Fibroblast of skin of scalp (primary cell): ENCODE measurements at places on chromosomes 12 and 14.

- peak; percentile 95 for DNase-seq
Observed at GRCh38 chr14:23694085-23694948, 58.2 kb downstream of the DHRS2 start.

DNA sequence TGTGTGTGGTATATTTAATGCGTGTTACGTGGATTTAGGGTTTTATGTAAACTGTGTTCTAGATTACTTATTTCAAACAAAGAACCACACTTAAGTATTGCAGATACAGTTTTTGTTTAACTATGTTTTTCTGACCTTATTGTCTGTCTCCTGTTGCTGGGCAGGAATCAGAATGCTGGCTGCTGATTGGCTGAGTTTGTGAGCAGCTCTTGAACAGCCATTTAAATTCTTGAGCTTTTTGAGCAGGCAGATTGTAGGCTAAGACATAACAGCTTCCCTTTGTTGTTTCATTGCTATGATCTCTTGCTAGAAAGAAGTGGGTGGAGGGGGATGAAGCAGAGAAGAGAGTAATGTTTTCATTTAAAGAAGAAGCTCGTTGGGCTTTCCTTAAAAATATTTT lies 52.2 kb downstream of the ATF7IP start:
- DNase-seq, result peak; percentile 88

DNA sequence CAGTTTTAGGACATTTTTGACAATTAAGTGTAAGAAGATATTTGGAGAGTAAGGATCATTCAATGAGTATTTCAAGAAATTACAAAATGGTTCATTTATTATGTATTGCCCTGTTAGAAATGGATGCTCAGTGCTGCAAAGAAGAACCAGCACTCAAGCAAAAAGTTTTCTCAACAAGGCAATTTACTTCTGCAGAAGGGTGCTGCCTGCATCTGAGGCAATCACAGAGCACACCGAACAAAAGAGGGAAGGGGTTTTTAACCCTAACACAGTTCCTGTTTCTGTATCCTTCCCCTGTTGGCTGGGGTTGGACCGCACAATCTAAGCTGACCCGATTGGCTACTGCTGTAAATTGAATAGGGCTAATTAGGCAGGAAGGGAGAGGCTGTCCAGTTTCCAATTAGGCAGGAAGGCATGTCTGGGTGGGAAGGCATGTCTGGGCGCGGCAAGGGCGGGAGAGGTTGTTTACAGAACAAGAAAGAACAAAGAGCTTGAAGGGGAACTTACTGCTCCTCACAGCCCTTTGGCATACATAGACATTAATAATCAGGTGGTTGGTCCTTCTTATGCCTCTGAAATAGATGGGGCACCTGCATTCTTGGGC lies 41.4 kb downstream of the SPTSSA start:
- no peak for DNase-seq

- peak; percentile 33 for DNase-seq
Observed at GRCh38 chr14:21711360-21711961, 37.8 kb upstream of the OR4E1 start.

GRCh38 chr12:45324391-45324790 lies 108.5 kb downstream of the ANO6 start:
- DNase-seq, result peak; percentile 17

GRCh38 chr12:81128930-81129554 lies 51.2 kb downstream of the ACSS3 start:
- DNase-seq, result peak; percentile 45

DNA sequence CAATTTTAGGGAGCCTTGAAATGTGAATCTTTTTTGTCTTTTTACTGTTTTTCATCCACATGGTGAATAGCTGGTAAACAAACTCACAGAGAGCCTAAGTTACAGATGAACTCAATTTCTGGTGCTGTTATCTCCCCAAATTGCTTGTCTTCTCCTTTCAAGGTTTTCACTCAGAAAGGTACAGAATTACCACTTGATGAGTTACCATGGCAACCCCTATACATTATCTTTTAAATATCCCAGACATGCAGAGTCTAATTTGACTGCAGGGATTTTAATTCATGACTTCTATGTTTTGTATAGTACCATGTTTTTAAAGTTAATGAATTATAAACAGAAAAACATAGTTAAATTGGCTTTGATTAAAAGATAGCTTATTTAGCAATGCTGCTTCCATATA lies 203.7 kb downstream of the PELI2 start:
- no peak for DNase-seq

DNA sequence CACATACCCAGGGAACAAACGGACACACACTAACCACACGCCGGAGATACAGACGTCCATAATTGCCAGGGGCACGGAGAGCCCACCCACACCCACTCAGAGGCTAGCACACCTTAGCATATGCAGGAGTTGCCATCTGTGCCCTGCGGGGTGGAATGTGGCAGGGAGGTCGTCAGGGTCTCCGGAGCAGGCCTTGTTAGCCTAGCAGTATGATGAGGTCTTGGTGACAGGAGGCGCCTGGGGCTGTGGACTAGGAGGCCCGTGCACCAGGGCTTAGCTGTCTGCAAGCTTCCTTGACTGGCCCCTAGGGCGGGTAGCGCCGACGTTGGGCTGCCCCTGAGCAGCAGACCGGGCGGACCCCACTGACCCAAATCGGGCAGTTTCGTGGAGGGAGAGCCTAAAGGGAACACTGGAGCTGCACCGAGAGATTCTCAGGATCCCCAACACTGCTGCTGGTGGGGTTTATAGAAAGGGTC lies 10.0 kb downstream of the STAC3 start:
- DNase-seq, result no peak

DNA sequence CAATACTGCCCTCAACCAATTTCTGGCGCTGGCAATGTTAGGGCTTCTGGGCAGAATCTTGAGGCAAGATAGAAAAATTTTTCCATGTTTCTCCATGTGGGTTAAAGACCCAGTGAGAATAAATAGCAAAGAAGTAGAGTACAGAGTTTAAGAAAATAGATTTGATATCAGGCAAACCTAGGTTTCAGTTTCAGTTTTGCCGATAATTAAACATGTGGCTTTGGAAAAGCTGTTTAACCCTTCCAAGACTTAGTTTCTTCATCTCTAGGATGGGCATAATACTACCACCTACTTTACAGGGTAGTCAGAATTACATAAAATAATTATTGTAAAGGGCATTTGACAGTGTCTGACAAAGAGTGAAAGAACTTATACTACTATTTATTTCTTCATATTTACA lies 360.4 kb downstream of the PCNX1 start:
- DNase-seq, result no peak

GRCh38 chr14:23816371-23816770 lies 137.2 kb upstream of the DHRS4 start:
- no peak for DNase-seq

DNA sequence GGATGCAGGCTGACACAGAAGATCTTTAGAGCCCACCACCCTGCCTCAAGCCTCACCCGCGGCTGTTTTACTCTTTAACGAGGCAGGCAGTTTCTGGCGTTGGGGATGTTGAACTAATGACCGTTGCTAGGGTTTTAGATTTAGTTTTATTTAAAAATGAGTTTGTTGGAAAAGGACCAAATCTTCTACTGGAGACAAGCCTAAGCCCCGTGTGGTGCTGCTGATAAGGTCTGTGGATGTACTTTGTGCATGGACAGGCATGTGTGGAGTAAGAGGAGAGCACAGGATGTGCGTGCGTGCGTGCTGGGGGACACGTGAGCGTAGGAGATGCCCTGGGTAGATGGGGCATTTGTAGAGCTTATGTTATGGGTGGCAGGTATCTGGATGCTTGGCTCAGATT lies 5.7 kb downstream of the NTF3 start:
- no peak for DNase-seq

- DNase-seq, result no peak
Observed at GRCh38 chr12:88516811-88517210, 63.5 kb downstream of the KITLG start.

DNA sequence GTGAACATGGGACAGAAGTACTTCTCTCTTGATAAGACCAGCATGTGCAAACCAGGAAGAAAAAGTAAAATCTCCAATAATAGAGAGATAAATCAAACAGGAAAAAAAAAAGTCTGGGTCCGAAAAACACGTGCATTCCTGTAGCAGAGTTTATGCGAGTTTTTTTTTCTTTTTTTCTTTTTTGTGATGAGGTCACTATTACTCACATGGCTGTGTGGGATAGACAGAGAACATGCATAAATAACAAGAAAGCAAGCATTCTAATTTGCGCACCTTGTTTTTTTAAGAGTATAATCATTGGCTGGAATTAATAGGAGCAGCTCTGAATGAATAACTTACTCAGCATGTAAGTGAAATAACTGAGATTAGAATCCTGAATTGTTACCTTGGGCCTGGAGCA lies 91.9 kb upstream of the CPM start:
- no peak for DNase-seq

DNA sequence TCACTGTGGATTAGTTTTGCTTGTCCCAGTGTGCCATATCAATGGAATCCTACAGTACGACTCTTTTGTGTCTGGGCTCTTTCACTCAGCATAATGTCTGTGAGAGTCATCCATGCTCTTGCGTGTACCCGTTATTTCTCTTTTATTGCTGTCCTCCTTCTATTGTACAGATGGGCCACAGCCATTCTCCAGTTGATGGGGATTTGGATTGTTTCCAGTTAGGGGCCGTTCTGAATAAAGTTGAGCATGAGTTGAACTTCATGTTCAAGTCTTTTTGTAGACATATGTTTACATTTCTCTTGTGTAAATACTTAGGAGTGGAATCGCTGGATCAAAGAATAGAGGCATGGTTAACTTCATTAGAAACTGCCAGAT lies 38.3 kb downstream of the MYO1H start:
- DNase-seq, result no peak

GRCh38 chr12:131862084-131862441 lies 32.4 kb upstream of the ULK1 start:
- DNase-seq, result no peak

GRCh38 chr12:131892711-131893604 lies 1.5 kb upstream of the ULK1 start:
- no peak for DNase-seq

- DNase-seq, result no peak
Observed at GRCh38 chr12:49089821-49090773, 4.5 kb downstream of the DHH start.

GRCh38 chr12:132507656-132508490 lies 17.9 kb downstream of the FBRSL1 start:
- DNase-seq, result no peak

DNA sequence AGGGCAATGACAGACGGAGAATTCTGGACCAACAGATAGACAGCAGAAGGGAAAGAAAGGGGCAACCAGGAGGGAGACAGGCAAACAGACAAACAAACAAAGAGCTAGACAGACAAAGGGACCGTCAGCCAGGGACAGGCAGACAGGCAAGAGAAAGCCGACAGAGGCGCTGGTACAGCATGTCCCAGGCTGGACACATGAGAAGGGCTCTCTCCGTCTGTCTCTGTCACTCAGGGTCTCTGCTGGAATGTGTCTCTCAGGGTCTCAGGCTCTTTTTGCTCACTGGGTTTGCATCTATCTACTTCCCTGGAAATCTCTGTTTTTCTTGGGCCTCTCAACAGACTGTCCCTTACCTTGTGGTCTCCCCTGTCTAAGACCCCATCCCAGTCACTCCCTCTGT lies 8.2 kb upstream of the SMUG1 start:
- no peak for DNase-seq

GRCh38 chr12:64042911-64043310 lies 179.2 kb downstream of the KICS2 start:
- peak; percentile 94 for DNase-seq

DNA sequence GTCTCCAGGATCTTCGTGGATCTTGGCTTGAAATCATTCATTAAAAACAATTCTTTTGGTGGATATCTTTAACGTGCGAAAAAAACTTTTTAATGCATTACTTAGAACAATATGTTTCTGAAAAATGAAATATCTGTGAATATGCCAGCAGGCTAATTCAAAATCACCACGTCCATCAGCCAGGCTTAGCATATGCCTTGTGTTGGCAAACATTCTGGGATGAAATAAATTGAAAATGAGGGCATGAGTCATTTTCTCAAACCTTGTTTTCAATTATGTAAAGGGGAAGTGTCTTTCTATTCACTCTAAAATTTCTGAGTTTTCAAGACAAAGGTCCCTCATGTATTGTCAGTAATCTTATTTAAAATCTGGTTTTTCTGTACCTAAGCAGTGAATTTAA lies 393.9 kb downstream of the PAWR start:
- DNase-seq, result no peak

DNA sequence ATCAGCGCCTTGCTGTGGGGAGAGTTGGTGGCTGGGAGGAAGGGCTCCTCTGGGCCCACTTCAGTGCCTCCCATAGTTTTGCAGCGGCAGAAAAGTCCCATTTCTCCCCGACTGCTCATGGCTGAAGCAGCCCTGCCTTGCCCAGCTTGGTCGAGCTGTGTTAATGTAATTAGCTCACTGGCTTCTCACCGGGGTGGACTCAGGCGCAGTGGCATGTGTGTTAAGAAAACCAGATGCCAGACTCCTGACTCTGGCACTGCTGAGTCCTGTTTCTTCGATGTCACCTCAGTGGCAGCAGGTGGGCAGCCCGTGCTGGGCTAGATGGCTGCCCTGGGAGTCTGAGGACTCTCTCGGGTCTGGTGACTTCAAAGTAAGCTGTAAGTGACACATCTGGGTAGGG lies 47.4 kb downstream of the CHST11 start:
- no peak for DNase-seq

DNA sequence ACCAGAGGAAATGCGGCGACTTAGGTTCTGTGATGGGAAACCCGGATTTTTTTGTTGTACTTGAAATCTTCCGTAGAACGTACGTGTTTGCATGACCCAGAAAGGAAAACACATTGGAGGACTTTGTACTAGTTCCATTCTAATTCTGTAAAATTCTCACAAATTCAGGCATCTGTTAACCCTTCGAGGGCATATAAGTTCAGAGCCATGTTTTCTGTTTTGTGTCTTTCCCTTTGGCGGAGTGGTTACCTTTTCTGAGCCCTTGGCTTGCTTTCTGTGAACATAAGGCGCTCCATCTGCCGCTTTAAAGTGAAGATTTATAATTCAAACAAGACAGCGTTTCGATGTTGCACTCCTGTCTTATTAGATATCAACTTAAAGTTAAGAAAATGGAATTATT lies 34.2 kb downstream of the BICD1 start:
- no peak for DNase-seq

GRCh38 chr12:95083938-95084337 lies 10.5 kb upstream of the NR2C1 start:
- DNase-seq, result peak; percentile 60

GRCh38 chr14:32134448-32135097 lies 57.5 kb downstream of the ARHGAP5 start:
- DNase-seq, result peak; percentile 31
